DND-41 (cell line): ENCODE measurements at places on chromosomes 5 and 9.

GRCh38 chr9:84567805-84568204 lies 101.7 kb upstream of the NTRK2 start:
- no peaks in the 10 kb centered on the region for H3K4me1 ChIP-seq
- no peak overlapping the region for H3K27ac ChIP-seq
- H3K36me3 ChIP-seq = no peaks in the 10 kb centered on the region
- no peak overlapping the region for H3K4me3 ChIP-seq
- no peaks in the 10 kb centered on the region for H3K27me3 ChIP-seq

DNA sequence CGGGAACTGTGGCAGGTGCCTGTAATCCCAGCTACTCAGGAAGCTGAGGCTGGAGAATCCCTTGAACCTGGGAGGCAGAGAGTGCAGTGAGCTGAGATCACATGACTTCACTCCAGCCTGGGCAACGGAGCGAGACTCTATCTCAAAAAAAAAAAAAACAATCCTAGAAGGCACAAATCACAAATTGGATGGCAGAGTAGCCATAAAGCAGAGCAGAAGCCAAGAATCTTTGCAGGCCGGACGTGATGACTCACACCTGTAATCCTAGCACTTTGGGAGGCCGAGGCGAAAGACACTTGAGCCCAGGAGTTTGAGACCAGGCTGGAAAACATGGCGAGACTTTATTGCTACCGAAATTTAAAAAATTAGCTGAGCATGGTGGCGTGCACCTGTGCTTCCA lies 9.2 kb upstream of the FUBP3 start:
- DNase-seq = no peak
- H3K4me1 ChIP-seq = no peaks in the 10 kb centered on the region
- H3K27ac ChIP-seq = no peak overlapping the region
- no peaks in the 10 kb centered on the region for H3K27me3 ChIP-seq
- no peaks in the 10 kb centered on the region for H3K36me3 ChIP-seq

GRCh38 chr9:71908825-71909224 lies 2.2 kb downstream of the ABHD17B start:
- DNase-seq = no peak
- peaks cover 22% of the 10 kb centered on the region for H3K36me3 ChIP-seq
- H3K4me3 ChIP-seq = peak overlapping the region; percentile 86

GRCh38 chr5:158292981-158293380 lies 434.0 kb upstream of the CLINT1 start:
- no peak for DNase-seq
- H3K4me3 ChIP-seq = no peak overlapping the region
- no peak overlapping the region for H3K27ac ChIP-seq

- H3K27me3 ChIP-seq = no peaks in the 10 kb centered on the region
- peaks cover 8% of the 10 kb centered on the region; the same call in 1 of the 2 replicates for H3K4me1 ChIP-seq
- no peak overlapping the region for H3K4me3 ChIP-seq
- DNase-seq = no peak
- H3K27ac ChIP-seq = no peak overlapping the region
- no peaks in the 10 kb centered on the region for H3K36me3 ChIP-seq
Measured at GRCh38 chr9:106885451-106885850, 22.5 kb downstream of the ZNF462 start.

DNA sequence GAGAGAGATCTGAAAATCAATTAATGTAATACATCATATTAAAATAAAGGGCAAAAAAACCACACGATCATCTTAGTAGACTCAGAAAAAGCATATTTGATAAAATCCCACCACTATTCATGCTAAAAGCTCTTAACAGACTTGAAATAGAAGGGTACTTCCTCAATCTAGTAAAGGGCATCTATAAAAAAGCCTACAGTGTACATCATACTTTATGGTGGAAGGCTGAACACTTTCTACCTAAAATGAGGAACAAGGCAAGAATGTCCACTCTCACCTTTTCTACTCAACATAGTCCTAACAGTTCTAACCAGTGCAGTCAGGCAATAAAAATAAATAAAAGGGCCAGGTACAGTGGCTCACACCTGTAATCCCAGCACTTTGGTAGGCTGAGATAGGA lies 38.9 kb downstream of the POLK start:
- H3K27me3 ChIP-seq = no peaks in the 10 kb centered on the region
- no peaks in the 10 kb centered on the region for H3K4me1 ChIP-seq
- no peak for DNase-seq

GRCh38 chr9:77841739-77842386 lies 189.7 kb downstream of the GNAQ start:
- H3K4me3 ChIP-seq = no peak overlapping the region
- peaks cover 9% of the 10 kb centered on the region for H3K4me1 ChIP-seq
- no peaks in the 10 kb centered on the region for H3K27me3 ChIP-seq
- H3K27ac ChIP-seq = 0 out of 2 replicates have a peak overlapping the region, but pooled peaks have one; percentile 3
- no peaks in the 10 kb centered on the region; the same call in 1 of the 2 replicates for H3K36me3 ChIP-seq

DNA sequence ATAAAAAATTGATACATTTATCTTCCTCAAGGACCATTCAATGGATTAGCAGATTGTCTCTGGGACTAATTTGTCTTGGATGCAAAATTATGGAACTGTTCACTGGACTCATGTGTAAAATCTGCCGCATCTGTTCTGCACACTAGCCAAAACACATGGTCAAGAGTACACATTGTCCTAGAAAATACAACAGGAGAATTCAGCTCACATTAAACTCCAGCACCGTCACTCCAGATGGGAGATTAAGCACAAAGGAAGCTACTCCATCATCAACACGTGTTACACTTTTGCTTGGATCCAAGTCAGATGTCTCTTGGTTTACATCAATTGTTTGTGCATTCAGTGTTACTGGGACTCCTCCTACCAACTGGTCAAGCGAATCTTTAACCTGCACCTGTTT lies 28.8 kb downstream of the C5 start:
- no peaks in the 10 kb centered on the region for H3K36me3 ChIP-seq
- DNase-seq = no peak
- H3K27ac ChIP-seq = no peak overlapping the region
- H3K4me1 ChIP-seq = no peaks in the 10 kb centered on the region

DNA sequence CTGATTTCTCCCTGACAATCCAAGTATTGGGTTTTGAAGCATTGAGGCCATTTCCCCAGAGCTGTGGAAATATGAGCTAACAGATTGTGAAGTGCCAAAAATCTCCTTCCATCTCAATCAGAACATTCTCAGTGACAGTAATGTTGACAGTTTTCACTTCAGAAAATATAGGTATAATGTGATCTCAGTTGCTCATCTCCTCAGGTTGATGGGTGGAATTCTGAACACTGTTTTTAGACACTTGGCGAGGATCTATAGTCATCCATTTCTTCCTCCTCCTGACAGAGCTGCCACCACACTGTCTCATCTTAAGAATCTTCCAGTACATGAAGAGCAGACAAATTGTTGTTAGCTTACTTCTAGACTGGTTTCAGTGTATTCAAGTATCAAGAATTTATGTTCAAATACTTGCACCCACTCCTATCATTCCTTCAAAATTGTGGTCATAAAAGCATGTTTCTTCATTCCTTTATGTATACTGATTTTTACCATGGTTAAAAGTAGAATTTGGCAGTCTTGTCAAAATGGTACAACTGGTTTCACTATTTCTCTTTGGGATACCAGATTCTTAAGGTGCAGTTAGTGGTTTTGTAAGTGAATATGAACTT lies 199.7 kb upstream of the TLE4 start:
- H3K27ac ChIP-seq = no peak overlapping the region
- H3K36me3 ChIP-seq = no peaks in the 10 kb centered on the region
- no peak for DNase-seq
- H3K4me1 ChIP-seq = no peaks in the 10 kb centered on the region

DNA sequence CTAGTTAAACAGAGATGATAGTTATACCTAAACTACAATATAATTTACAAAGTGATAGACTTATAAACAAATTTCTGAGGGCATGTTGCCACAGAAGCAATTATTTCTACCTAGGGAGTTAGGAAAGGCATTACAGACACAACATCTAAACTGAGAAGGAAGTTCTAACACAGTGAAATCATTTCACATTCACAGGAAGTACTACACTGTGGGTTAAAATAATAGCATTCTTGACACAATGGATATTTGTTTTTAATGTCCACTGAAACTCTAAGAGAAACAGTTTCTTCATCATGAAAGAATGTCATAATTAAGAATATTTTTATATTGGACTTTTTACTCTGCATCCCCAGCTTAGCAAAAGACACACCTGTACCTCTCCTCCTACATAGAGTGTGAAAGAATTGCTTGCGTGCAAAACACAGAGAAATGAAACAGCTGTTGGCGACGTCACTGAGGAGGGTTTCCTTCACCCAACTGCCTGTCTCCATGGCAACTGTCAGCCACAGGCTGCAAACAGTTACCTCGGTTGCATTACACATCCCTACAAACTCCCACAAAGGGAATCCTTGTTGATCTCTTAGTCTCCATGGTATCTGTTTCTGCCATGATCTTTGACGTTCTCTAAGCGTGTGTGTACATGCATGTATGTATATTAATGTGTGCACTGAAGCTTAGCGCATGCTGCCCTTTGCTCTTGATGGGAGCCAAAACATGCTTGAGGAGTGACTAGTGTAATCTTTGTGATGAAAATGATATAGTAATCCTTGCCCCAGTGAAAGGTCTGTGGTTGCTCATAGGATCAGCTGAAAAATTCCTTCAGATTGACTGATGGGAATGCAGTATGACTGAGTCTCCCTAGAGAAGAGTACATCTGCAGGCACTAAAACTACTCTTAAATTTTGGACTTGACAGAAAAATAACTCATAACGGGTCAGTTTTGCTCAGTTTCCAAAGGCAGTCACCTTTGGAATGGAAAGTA lies 168.5 kb downstream of the ACTL7B start:
- no peak overlapping the region for H3K27ac ChIP-seq
- DNase-seq = no peak
- H3K4me3 ChIP-seq = no peak overlapping the region
- H3K36me3 ChIP-seq = no peaks in the 10 kb centered on the region
- H3K4me1 ChIP-seq = no peaks in the 10 kb centered on the region

GRCh38 chr5:177329883-177330282 lies 18.2 kb upstream of the MXD3 start:
- H3K4me3 ChIP-seq = no peak overlapping the region
- peaks cover 48% of the 10 kb centered on the region for H3K36me3 ChIP-seq

DNA sequence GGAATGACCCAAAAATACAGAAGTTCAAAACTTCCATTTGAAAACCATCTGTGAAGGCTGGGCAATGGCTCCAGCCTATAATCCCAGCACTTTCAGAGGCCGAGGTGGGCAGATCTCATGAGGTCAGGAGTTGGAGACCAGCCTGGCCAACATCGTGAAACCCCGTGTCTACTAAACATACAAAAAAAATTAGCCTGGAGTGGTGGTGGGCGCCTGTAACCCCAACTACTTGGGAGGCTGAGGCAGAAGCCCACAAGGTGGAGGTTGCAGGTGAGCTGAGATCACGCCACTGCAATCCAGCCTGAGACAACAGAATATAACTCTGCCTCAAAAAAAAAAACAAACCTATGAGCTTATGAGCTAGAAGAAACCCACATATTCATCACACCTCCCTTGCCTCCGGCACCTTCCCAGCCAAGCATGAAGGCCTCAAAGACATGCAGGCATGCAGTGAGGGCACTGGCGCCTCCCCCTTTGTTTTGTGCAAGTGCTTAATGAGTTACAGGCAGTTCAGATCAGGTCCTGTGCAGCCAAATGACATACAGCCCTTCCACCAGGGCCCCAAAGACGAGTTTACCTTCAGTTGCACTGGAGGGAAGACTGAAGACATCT lies 9.9 kb downstream of the HNRNPH1 start:
- H3K27ac ChIP-seq = no peak overlapping the region
- H3K36me3 ChIP-seq = peaks cover 94% of the 10 kb centered on the region
- H3K4me3 ChIP-seq = no peak overlapping the region
- DNase-seq = peak; percentile 26
- H3K27me3 ChIP-seq = no peaks in the 10 kb centered on the region
- peaks cover 24% of the 10 kb centered on the region for H3K4me1 ChIP-seq

- H3K27ac ChIP-seq = no peak overlapping the region
- H3K36me3 ChIP-seq = no peaks in the 10 kb centered on the region
- no peak for DNase-seq
- no peaks in the 10 kb centered on the region for H3K4me1 ChIP-seq
Measured at GRCh38 chr9:92737611-92738299, 26.9 kb downstream of the BICD2 start.

GRCh38 chr5:150263801-150264621 lies 25.6 kb downstream of the CAMK2A start:
- DNase-seq = no peak
- no peak overlapping the region for H3K27ac ChIP-seq
- no peaks in the 10 kb centered on the region for H3K36me3 ChIP-seq
- H3K27me3 ChIP-seq = peaks cover 3% of the 10 kb centered on the region
- H3K4me3 ChIP-seq = no peak overlapping the region

GRCh38 chr5:148986636-148987035 lies 76.2 kb downstream of the SH3TC2 start:
- H3K4me1 ChIP-seq = no peaks in the 10 kb centered on the region
- no peaks in the 10 kb centered on the region for H3K27me3 ChIP-seq
- no peak overlapping the region for H3K27ac ChIP-seq
- no peaks in the 10 kb centered on the region for H3K36me3 ChIP-seq
- DNase-seq = no peak
- H3K4me3 ChIP-seq = no peak overlapping the region

- no peaks in the 10 kb centered on the region for H3K27me3 ChIP-seq
- no peaks in the 10 kb centered on the region for H3K4me1 ChIP-seq
- no peaks in the 10 kb centered on the region for H3K36me3 ChIP-seq
- DNase-seq = no peak
- no peak overlapping the region for H3K4me3 ChIP-seq
Measured at GRCh38 chr5:33408816-33409215, 31.9 kb upstream of the TARS1 start.
